Spinal cord (tissue), 10 donors: ENCODE measurements at places on chromosomes 12 and 14.
A peak's percentile ranks its signal among the peaks of the same experiment; 100 is the strongest.

GRCh38 chr12:89253488-89253887 lies 98.8 kb downstream of the DUSP6 start:
- no peaks in the 10 kb centered on the region for H3K4me1 ChIP-seq
- no peak for DNase-seq
- no peak overlapping the region for H3K27ac ChIP-seq
- no peaks in the 10 kb centered on the region for H3K27me3 ChIP-seq
- H3K4me3 ChIP-seq = no peak overlapping the region

- H3K36me3 ChIP-seq = no peaks in the 10 kb centered on the region
- H3K27ac ChIP-seq = no peak overlapping the region
- DNase-seq = no peak
- H3K27me3 ChIP-seq = no peaks in the 10 kb centered on the region
- H3K4me3 ChIP-seq = no peak overlapping the region
- H3K4me1 ChIP-seq = no peaks in the 10 kb centered on the region
Measured at GRCh38 chr12:95390192-95390591, 83.8 kb upstream of the METAP2 start.

DNA sequence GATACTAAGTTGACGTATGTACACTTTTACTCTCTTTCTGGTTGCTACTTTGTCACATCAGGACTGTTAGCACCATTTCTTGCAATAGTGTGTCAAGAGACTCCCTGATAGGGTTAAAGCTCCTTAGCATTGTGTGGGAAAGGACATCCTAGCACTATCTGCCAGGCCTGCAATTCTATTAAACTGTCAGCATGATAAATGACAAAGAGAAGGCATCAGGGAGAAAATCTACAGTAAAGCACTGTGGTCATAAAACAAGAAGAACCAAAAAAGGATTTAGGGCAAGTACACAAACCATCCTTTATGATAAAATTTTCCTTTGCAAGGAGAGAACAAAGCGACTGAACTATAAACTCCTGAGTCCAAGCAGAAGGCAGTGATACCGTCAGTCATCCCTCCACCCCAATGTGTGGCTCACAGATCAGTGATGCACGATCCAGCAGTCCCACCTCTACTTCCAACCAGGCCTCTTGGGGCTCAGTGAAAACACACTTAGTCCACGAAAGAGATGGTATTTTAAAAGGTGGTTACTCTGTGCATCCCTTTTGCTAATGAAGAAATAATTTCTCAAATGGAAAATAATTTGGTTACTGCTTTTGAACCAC lies 31.4 kb upstream of the SLC35F4 start:
- H3K36me3 ChIP-seq = no peaks in the 10 kb centered on the region
- H3K4me3 ChIP-seq = no peak overlapping the region

DNA sequence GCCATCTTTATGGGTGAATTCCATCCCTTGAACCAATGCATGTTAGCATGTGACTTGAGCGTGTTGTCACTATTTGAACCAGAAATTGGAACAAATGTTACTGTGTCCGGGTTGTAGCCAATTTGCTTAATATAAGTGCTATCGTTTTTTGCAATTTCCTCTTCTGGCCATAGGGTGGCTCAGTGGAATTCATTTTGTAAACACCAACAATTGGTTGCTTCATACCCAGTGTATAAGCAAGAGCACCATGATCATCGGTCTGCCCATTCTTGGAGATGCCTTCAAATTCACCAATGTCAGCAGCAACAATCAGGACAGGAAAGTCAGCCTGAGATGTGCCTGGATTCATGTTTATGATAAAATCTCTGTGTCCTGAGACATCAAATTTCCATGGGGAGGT lies 5.0 kb upstream of the NEDD1 start:
- no peak for DNase-seq
- no peak overlapping the region for H3K4me3 ChIP-seq
- H3K36me3 ChIP-seq = no peaks in the 10 kb centered on the region
- H3K27me3 ChIP-seq = no peaks in the 10 kb centered on the region

DNA sequence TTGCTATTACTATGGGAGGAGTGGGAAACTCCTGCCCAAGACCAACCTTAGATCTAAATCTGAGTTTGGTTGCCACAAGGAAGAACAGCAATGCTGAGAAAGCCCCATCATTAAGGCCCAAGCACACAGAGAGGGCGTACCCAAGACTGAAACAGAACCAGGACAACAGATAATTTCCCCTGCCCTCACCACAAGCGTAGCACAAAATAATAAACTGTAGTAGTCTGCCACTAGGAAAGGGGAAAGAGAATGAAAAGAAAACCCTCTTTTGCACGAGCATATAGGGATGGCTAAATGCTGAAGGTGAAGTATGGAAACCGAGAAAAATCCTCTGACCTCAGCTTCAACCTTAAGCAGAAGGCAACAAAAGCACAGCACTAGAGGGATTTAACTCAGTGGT lies 76.5 kb upstream of the DHRS4 start:
- H3K36me3 ChIP-seq = no peaks in the 10 kb centered on the region
- DNase-seq = no peak
- H3K27ac ChIP-seq = no peak overlapping the region
- no peak overlapping the region for H3K4me3 ChIP-seq
- no peaks in the 10 kb centered on the region for H3K4me1 ChIP-seq
- H3K27me3 ChIP-seq = no peaks in the 10 kb centered on the region

DNA sequence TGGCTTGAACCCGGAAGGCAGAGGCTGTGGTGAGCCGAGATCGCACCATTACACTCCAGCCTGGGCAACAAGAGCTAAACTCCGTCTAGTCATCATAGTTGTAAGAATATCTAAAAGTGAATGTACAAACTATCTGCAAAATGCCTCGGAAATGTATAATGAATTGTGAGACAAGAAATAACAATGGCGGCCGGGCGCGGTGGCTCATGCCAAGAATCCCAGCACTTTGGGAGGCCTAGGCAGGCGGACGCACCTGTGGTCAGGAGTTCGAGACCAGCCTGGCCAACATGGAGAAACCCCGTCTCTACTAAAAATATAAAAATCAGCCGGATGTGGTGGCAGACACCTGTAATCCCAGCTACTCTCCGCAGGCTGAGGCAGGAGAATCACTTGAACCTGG lies 9.7 kb downstream of the PPP2R5E start:
- H3K36me3 ChIP-seq = peaks cover 21% of the 10 kb centered on the region
- no peak overlapping the region for H3K4me3 ChIP-seq
- H3K4me1 ChIP-seq = no peaks in the 10 kb centered on the region
- H3K27me3 ChIP-seq = no peaks in the 10 kb centered on the region

DNA sequence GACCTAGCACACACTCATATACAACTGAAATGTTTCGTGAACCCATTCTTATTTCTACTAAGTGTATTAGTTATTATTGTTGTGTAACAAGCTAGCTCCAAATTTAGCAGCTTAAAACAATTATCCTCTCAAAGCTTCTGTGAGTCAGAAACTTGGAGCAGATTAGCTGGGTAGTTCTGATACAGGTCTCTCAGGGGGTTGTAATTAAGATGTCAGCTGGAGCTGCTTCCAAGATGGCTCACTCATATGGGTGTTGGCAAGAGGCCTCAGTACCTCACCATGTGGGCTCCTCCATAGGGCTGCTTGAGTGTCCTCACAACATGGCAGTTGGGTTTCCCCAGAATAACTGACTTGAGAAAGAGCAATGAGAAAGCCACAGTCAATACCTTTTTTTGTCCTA lies 9.8 kb downstream of the GPR135 start:
- DNase-seq = no peak
- no peaks in the 10 kb centered on the region for H3K27me3 ChIP-seq
- H3K27ac ChIP-seq = no peak overlapping the region
- no peaks in the 10 kb centered on the region for H3K36me3 ChIP-seq
- no peak overlapping the region for H3K4me3 ChIP-seq

GRCh38 chr12:14452865-14453264 lies 87.4 kb downstream of the ATF7IP start:
- no peak overlapping the region for H3K27ac ChIP-seq
- H3K27me3 ChIP-seq = no peaks in the 10 kb centered on the region
- no peaks in the 10 kb centered on the region for H3K4me1 ChIP-seq
- peaks cover 15% of the 10 kb centered on the region for H3K36me3 ChIP-seq

DNA sequence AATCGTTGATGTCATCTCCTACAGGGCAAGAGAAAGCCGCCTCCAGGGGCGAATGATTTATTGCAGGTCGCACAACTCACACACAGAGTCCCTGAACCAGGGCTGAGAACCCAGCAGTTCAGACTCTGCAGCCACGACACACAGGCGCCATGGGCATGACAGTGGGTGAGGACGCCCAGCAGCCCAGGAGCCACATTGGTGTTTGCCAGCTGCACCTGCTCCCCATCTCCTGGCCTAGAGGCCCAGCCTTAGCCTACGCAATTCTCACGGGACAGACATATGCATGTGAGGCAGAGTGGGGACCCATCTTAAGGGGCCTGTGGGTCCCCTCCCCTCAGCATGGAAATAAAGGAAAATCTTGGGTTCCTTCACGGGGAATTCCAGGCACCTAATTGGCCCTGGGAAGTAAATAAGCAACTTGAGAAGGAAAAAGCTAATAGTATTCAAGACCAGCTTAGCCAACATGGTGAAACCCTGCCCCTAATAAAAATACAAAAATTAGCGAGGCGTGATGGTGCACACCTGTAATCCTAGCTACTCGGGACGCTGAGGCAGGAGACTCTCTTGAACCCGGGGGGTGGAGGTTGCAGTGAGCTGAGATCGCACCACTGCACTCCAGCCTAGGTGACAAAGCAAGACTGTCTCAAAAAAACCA lies 69.3 kb downstream of the RIMBP2 start:
- no peaks in the 10 kb centered on the region for H3K36me3 ChIP-seq
- H3K27ac ChIP-seq = no peak overlapping the region
- no peaks in the 10 kb centered on the region for H3K27me3 ChIP-seq
- DNase-seq = no peak
- H3K4me3 ChIP-seq = no peak overlapping the region

DNA sequence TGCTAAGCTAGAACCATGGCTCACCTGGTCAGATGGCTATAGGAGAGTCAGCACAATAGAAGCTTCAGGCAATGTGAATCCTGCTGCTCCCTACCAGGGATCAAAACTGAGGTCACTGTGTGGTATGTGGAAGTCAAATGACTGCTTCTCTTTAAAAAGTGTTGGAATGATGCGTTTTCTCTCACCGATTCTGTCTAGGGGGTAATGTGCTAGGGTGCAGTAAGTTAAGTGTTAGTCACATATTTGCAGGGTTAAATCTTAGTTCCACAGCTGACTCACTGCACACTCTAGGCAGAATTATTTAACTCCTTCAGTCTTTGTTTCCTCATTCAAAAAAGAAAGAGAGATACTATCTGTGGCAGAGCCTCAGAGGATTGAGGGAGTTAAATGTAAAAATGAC lies 696.6 kb downstream of the DIO2 start:
- H3K4me1 ChIP-seq = peaks cover 5% of the 10 kb centered on the region
- no peaks in the 10 kb centered on the region for H3K36me3 ChIP-seq
- no peak overlapping the region for H3K4me3 ChIP-seq
- no peak for DNase-seq
- no peak overlapping the region for H3K27ac ChIP-seq

DNA sequence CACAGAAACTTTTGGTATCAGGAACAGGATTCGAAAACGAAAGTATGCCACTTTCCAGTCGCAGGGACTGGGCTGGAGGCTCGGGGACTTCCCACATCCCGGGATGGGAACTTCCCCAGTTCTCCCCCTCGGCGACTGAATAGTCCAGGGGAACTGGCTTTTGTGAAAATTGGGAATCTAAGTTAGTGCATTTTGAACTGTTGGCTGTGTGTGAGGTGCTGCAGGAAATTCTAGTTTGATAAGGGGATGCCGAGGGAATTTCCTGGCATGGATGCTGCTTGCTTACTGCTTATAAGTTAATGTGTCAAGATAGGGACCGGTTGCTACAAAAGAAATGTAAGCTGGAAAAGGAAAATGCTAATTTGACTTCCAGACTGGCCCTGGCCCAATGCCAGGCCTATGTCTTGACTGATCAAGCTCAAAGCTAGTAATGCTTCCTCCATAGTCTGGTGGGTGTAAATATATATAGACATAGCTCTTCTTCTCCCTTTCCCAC lies 73.4 kb upstream of the EIF5 start:
- no peak overlapping the region for H3K27ac ChIP-seq
- no peaks in the 10 kb centered on the region for H3K27me3 ChIP-seq
- H3K4me3 ChIP-seq = peak overlapping the region; percentile 1
- peaks cover 3% of the 10 kb centered on the region for H3K4me1 ChIP-seq
- peak; percentile 25 for DNase-seq

GRCh38 chr12:80634903-80635302 lies 72.5 kb upstream of the MYF6 start:
- no peaks in the 10 kb centered on the region for H3K36me3 ChIP-seq
- no peaks in the 10 kb centered on the region for H3K4me1 ChIP-seq
- H3K4me3 ChIP-seq = no peak overlapping the region
- no peak overlapping the region for H3K27ac ChIP-seq

GRCh38 chr14:102316338-102316742 lies 3.2 kb upstream of the ZNF839 start:
- DNase-seq = no peak
- no peaks in the 10 kb centered on the region for H3K27me3 ChIP-seq
- H3K4me1 ChIP-seq = peaks cover 69% of the 10 kb centered on the region
- peaks cover 3% of the 10 kb centered on the region for H3K36me3 ChIP-seq

- no peak for DNase-seq
- H3K27ac ChIP-seq = no peak overlapping the region
- no peaks in the 10 kb centered on the region for H3K4me1 ChIP-seq
- no peak overlapping the region for H3K4me3 ChIP-seq
Measured at GRCh38 chr14:56333359-56334292, 215.4 kb downstream of the PELI2 start.

- peaks cover 5% of the 10 kb centered on the region for H3K4me1 ChIP-seq
- H3K27me3 ChIP-seq = no peaks in the 10 kb centered on the region
- peak; percentile 67 for DNase-seq
- peak overlapping the region; percentile 47 for H3K27ac ChIP-seq
- peak overlapping the region; percentile 100 for H3K4me3 ChIP-seq
- H3K36me3 ChIP-seq = peaks cover 33% of the 10 kb centered on the region
Measured at GRCh38 chr14:77707355-77707723, 484 bp downstream of the ALKBH1 start.

GRCh38 chr12:4118017-4118510 lies 155.5 kb upstream of the CCND2 start:
- no peak overlapping the region for H3K4me3 ChIP-seq
- no peaks in the 10 kb centered on the region for H3K36me3 ChIP-seq
- no peaks in the 10 kb centered on the region for H3K27me3 ChIP-seq
- no peak for DNase-seq
- H3K4me1 ChIP-seq = peaks cover 18% of the 10 kb centered on the region
- peak overlapping the region; percentile 33 for H3K27ac ChIP-seq

- H3K27ac ChIP-seq = no peak overlapping the region
- no peaks in the 10 kb centered on the region for H3K27me3 ChIP-seq
- peaks cover 25% of the 10 kb centered on the region for H3K36me3 ChIP-seq
- no peak overlapping the region for H3K4me3 ChIP-seq
- DNase-seq = no peak
Measured at GRCh38 chr12:103782399-103782798, 58.6 kb downstream of the NT5DC3 start.

- H3K27ac ChIP-seq = no peak overlapping the region
- no peaks in the 10 kb centered on the region for H3K36me3 ChIP-seq
- no peaks in the 10 kb centered on the region for H3K27me3 ChIP-seq
- no peak overlapping the region for H3K4me3 ChIP-seq
Measured at GRCh38 chr12:5188472-5188871, 144.8 kb downstream of the KCNA5 start.

DNA sequence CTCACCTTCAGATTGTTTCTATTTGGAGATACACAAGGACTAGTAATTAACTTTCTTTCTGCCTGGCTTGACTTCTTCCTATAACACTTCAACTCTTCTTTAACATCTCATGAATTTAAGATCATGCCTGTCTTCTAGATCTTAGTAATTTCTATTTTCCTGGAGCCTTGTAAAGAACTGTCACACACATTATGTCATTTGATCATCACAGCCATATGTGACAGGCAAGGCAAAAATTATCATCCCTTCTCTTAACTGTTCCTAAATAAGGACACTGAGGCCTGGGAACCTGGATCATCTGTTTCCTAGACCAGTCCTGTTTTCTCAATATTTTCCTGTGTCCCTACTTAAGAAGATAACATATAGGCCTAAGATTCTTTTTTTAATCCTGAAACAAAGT lies 27.2 kb downstream of the NRDE2 start:
- peaks cover 13% of the 10 kb centered on the region for H3K36me3 ChIP-seq
- no peak overlapping the region for H3K4me3 ChIP-seq
- H3K4me1 ChIP-seq = no peaks in the 10 kb centered on the region
- H3K27ac ChIP-seq = no peak overlapping the region
- no peaks in the 10 kb centered on the region for H3K27me3 ChIP-seq
